ENCODE measurements at places on chromosomes 4 and X.

GRCh38 chrX:71543316-71543715, 10.4 kb downstream of the OGT start:
- no peak for DNase-seq

- DNase-seq, result no peak
Measured at GRCh38 chr4:146640021-146640464, 1.4 kb downstream of the POU4F2 start.

GRCh38 chr4:108561116-108561515, 59.3 kb upstream of the RPL34 start:
- DNase-seq, result no peak

- no peak for DNase-seq
Measured at GRCh38 chrX:31909850-31910572, 838.2 kb upstream of the FTHL17 start.

DNA sequence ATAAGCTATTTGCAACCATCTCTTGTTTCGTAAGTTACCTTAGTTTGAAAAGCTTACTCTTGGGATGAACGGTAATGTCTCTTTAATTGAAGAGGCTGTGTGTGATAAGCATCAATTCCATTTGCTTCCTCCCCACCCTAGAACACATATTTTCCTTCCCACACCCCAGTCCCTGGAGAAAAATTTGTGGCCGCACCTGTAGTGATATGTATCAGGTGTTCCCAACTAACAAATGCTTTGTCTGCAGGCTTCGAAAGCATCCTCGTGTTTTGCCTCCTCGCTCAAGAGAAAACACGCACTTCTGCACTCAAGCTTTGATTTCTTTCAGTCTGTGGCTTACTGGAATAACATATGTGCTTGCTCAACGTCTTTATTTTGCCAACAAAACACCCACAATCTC, 143.8 kb upstream of the OTUD4 start:
- DNase-seq, result no peak

GRCh38 chr4:77617203-77617602, 11.6 kb downstream of the CXCL13 start:
- DNase-seq, result no peak

DNA sequence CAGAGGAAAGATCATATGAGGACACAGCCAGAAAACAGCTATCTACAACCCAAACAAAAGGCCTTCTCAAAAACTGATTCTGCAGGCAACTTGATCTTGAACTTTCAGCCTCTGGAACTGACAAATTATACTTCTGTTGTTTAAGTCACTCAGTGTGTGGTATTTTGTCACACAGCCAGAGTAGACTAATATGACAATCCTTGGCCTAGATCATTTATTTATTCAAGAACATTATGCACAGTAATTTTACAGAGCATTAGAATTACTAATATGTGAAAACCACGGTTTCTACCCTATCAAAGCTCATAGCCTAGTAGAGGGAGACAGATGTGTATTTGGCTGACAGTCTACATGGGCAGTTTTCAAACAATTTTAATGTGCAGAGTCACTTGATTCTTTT, 167.8 kb upstream of the PCDH18 start:
- no peak for DNase-seq

GRCh38 chrX:39648548-39649254, 449.1 kb downstream of the BCOR start:
- no peak for DNase-seq

- no peak for DNase-seq
Measured at GRCh38 chrX:41518127-41518840, 71.1 kb downstream of the NYX start.

DNA sequence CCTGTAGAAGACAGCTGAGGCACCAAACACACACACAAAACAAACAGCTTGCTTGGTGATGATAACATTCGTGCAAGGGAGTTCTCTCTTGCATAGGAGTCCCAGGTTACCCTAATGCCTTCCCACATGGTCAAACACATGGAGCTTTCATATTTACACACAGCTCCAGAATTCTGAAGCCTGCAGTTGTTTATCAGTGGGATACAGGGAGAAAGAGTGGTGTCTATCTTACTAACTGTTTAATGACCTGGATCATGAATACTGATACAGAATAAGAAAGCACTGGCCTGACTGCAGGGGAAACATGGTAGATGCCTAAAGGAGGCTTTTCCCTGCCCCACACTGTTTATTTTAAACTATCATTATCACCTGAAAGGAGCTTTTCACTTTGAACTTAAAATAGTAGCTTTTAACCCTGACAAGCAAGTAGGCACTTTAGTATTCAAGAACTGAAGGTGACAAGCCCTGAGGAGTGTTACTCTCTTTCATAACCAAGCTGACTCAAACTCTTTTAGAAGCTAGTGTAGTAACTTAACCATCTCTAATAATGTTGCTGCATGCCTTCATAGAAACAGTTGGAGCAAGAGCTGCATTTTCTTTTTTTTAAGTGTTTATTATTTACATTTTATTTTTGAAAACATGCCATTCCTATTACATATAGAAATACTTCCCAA, 15.6 kb downstream of the TET2 start:
- no peak for DNase-seq

DNA sequence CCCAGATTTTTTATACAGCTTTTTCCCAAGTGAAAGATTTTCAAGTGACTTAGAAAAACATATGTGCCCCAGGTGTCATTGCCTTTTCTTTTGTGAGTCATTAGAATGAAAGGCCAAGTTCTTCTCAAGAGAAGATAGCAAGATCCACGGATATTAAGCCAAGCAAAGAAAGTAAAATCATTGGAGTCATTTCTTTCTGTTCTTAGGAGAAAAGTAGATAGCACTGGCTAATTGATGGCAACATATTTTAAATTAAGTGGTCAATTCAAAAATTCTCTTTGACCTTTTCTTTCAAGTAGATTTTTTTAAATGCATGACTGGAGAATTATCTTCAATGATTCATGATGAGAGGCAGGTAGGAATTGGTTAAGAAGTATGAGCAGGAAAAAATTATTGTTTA, 94.4 kb downstream of the HHIP start:
- no peak for DNase-seq

- DNase-seq, result no peak
Measured at GRCh38 chrX:130280901-130281300, 12.2 kb upstream of the ZNF280C start.

DNA sequence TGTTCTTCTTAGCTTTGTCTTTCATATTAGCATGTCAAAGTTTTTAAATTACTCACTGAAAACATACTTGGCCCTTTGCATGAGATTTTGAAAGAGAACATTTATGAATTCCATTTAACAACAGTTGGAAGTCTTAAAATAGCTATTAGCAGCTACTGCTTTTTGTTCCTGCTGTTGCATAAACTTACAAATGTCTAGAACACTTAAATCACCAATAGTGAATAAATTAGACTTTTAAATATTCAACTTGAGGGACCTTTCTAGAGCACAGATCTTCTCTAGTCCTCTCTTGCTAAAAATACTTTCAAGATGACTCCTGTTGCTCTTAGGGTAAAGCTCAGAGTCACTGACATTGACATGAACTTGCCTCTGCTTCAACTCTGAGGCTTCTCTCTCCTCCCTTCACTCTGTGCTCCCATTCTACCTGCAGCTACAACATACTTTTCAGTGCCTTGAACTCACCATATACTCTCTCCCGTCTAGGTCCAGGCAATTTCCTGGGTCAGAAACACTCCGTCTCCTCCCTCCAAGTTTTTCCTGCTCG, 15.8 kb upstream of the TXK start:
- no peak for DNase-seq

GRCh38 chr4:123950530-123950929, 553.9 kb downstream of the SPRY1 start:
- DNase-seq, result no peak

DNA sequence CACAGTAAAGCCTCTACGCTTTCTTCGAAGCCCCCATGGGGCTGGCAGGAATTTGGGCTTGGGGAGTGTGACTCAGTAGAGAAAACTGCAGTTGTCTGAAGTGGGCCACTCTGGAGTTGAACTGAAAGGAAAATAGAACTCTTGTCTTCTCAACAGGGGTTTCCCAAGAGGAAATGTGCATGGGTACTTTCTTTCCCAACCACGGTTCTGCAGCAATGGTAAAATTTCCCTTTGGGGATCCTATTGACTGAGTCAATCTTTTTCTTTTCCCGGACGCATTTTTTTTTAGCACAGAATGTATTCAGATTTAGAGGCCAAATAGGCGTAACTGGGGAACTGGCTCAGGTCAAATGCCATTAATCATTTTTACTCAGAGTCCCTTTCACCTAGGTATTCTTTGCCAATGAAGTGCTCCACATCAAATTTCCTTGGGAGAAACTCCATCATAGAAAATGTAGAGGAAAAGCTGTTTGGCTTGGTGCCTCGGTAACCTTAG, 269.3 kb downstream of the STIM2 start:
- no peak for DNase-seq

GRCh38 chrX:22963196-22963595, 36.6 kb upstream of the DDX53 start:
- no peak for DNase-seq

- no peak for DNase-seq
Measured at GRCh38 chrX:68847172-68847571, 18.4 kb downstream of the EFNB1 start.

- no peak for DNase-seq
Measured at GRCh38 chrX:41718481-41719235, 5.3 kb upstream of the GPR82 start.

DNA sequence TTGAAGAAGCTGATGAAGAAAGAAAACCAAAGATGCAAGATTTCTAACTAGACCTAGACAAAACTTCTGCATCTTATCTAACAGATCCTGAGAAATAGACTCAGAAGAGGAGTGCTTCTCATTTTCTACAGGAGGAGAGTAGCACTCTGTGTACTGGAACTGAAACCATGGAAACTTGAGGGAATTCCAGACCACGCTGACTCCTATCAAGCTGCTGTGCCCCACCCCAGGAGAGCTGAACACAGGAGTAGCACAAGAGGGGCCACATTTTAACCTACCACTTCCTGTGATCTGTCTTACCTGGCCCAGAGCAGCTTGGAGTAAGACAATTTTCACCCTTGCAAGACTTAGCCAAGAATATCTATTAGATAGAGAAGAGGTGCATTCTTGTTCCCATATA, 248.9 kb downstream of the SCFD2 start:
- DNase-seq, result no peak
